NCI-H2081 treated with DMSO at 0.1 percent for 48 hours (cell line): ENCODE measurements at places on chromosomes 11 and 22.

GRCh38 chr22:19331975-19332374 lies 40.5 kb upstream of the CLTCL1 start:
- DNase-seq = no peak

DNA sequence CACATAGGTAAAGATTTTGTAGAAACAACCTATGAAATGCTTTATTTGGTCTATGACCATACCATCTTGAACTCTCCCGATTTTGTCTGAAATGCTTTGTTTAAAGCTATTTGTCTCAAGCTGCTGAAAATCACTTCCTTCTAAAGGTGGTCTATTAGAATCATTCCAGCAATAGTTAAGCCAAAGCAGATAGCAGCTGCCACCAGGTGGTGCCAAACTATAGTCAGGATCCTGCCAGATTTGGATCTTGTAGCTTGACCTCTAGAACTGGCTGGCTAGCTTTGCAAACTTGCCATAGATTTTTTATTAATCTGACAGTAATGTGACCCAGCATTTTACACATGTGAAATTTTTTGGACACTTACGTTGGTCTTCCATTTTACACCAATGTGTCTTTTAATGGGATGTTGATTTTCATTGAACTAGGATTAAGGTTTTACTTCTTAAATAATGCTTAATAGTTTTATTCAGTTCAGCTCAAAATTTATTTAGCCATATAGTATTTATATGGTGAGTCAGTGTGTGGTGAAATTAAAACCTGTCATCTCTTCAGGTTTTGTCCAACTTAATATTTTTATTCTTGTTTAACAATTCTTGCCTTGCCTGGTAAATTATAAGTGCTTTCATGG lies 19.7 kb downstream of the CTR9 start:
- peak; percentile 17 for DNase-seq

- no peak for DNase-seq
Observed at GRCh38 chr11:122398167-122398566, 257.4 kb upstream of the UBASH3B start.

DNA sequence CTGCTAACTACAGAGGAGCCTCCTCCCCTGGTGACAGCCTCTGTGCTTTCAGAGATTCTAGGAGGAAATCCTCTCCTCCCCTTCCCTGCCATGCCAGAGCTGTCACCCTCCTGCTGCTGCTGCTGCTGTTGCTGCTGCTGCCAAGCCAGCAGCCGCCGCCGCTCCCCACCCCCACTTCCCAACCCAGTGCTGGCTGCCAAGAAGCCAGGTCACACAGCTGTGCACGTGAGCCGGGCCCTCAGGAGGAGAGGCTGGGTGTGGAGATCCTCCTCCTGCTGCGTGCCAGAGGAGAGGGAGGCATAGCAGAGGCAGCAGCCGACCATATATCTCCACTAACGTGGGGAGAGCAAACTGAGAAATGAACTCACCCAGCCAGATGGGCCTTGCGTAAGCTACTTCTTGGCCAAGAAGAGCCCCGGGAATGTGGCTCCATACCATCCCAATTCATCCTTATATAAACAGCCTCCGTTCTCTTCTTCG lies 12.4 kb downstream of the CRY2 start:
- peak; percentile 49 for DNase-seq

DNA sequence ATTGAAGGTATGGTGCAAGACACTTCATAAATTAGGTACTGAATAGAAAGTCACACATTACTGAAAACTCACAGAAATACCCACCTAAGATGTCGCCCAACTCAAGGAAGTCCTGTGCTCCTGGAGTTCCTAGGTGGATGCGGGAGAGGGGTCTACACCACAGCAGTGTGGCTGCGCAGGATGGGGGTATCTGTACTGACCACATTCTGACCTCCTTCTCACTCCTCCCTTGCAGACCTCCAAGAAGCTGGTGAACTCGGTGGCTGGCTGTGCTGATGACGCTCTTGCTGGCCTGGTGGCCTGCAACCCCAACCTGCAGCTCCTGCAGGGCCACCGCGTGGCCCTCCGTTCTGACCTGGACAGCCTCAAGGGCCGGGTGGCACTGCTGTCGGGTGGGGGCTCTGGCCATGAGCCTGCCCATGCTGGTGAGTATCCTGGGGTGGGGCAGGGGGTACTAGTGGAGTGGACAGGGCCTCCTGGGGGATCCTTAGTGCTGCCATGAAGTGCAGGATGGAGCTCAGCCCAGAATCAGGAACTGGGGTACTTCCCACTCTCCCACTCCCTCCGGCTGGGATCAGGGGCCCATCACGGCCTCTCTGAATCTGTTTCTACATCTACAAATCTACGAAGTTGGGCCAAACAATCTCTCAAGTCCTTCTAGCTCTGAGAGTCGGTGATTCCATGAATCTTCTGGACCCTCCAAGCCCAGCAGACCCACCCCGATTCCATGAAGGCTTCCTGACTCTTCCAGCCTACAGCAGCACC lies 4.9 kb downstream of the TKFC start:
- no peak for DNase-seq

DNA sequence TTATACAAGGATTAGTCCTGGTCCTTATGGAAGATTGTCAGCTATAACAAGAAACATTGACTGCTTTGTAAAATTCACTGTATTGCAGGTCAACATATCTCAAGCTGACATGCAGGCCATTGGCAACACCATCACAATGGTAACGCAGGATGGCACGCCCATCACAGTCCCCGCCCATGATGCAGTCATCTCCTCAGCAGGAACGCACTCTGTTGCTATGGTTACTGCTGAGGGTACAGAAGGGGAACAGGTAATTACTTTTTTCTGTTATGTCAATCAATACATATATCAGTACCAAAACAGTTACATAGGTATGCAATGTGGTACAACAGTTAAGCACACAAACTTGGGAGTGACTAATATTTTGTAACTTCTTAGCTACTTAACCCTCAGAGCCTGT lies 55.3 kb downstream of the ZNF143 start:
- DNase-seq = no peak

GRCh38 chr22:25840167-25840566 lies 98.2 kb downstream of the MYO18B start:
- no peak for DNase-seq

DNA sequence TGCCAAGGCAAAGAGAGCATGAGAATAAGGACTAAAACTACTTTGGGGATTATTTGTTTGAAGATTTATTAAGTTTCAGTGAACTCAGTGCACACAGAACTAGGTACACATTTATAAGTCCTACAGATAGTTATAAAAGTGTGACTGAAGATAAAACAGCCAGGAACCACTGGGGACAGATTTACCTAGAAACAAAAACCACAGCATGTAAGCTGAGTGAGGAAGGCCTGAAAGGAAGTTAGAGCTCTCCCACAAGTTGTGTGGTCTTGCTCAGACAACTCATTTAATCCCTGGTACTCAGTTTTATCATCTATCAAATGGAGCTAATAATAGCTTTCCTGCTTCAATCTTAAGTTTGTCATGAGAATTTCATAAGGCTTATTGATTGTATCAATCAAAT lies 311.2 kb upstream of the FAT3 start:
- DNase-seq = no peak

DNA sequence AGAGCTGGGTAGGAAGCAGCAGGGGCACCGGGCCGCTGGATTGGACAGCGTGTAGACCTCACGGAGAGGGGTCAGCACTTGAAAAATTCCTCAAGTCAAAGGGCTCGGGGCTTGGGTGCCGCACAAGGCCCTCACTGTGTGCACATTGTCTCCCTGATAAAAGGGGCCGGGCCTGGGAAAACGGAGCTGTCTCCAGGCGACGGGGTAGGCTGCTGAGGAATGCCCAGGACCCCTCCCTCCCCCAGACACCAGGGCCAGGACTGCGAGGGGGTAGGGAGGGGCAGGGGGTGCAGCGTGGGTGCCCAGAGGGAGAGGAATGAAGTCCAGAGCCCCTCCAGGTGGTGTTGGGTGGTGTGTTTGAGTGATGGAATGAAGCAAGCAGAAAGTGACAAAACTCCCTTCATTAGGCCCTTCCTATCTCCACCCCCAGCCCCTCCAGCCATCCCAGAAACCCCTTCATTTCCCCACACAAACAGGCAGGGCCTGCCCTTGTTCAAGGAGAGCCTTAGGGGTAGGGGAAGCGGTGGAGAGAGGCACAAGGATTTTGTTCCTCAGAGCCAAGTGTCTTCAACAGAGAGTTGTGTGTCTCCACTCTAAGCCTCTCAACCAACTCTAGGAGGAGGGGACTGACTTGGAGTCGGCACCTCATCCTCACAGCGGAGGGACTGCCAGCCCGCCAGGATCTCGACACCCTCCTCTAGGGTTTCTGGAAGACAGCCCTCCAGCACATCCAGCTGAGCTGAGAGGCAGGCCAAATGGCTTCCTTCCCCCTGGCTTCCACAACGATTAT lies 63.9 kb downstream of the SYN3 start:
- DNase-seq = no peak

GRCh38 chr22:49828599-49828965 lies 909 bp upstream of the BRD1 start:
- DNase-seq = no peak
